ENCODE measurements at places on chromosomes 2 and 18.

GRCh38 chr2:219576505-219577388 lies 4.6 kb downstream of the INHA start:
- no peak for DNase-seq

- no peak for DNase-seq
Observed at GRCh38 chr2:28644760-28645159, 106.9 kb upstream of the PPP1CB start.

- DNase-seq = no peak
Observed at GRCh38 chr18:61982475-61982874, 89.7 kb upstream of the RNF152 start.

- DNase-seq = no peak
Observed at GRCh38 chr2:70659551-70659950, 105.9 kb upstream of the TGFA start.

- no peak for DNase-seq
Observed at GRCh38 chr18:732371-732770, 19.9 kb upstream of the ENOSF1 start.

DNA sequence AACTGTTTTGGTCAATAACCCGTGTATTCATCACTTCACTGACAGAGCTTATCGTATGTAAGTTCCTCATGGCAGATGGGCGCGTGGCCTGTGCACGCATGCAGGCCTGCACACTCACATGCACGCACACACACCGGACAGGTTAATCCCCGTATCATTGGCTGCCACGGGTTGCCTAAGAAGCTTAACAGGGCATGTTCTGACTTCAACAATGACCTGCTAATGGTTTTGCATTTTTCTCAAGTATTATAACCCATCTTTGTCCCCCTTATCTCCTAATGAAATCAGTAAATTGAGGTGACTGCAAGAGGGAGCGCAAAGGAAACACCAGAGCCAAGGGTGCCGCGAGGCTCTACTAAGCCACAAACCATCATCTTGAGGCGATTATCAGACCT lies 399.0 kb upstream of the ID2 start:
- no peak for DNase-seq

DNA sequence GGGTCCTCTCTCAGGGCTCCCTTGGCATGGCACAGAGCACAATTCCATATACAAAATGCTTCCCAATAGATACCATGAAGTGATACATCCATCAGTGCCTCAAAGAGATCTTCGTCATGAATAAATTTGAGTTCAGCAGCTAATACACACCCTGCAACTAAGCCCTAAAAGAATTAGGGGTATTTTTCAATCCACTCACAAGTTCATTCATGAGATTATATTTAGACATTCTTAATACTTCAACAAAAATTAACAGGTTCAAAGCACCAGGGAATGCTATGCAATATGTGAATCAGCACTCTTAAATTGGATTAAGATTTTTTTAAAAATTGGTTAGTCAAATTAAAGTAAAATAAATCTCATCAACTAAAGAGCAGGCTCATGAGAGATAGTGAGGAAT lies 79.7 kb downstream of the PID1 start:
- no peak for DNase-seq

DNA sequence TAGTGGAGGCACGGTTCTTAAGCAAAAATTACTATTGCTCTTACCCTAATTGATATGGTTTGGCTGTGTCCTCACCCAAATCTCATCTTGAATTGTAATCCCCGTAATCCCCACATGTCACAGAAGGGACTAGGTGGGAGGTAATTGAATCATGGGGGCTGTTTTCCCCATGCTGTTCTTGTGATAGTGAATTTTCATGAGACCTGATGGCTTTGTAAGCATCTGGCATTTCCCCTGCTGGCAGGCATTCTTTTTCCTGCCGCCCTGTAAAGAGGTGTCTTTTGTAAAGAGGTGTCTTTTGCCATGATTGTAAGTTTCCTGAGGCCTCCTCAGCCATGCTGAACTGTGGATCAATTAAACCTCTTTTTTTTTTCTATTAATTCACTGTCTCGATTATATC lies 1691.8 kb upstream of the SLC39A10 start:
- DNase-seq = no peak

DNA sequence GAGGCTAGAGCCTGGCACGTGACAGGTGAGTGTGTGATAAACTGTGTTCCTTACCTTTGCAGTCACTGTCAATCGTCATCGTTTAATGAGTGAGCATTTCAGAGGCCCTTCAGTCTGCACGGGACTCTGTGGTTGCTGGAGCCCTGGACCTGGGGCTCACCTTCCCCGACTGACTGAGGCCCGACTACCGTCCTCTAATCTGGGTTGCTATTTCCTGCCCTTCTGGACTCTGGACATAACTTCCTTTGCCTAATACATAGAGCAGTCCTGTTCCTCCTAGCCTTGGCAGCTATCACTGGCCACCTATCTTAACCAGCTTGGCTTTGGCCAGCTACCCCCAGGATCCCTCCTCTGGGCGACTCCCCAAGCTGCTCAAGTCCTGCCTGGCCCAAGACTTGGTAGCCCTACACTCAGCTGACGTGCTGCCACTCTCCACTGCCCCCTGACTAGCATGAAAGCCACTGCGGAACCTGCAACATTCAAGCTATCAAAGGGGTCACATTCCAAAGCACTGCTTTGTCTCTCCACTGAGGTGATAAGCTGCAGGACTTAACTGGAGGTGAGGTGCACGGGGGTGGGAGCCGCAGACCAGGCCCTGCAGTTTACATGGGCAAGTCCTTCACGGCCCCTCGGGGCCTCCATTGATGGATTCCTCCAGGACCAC lies 11.1 kb upstream of the RAB17 start:
- no peak for DNase-seq

- DNase-seq = no peak
Observed at GRCh38 chr2:43175020-43175441, 51.4 kb downstream of the ZFP36L2 start.

- DNase-seq = no peak
Observed at GRCh38 chr2:36322108-36322507, 33.5 kb upstream of the CRIM1 start.

- DNase-seq = no peak
Observed at GRCh38 chr2:180046776-180047175, 39.7 kb upstream of the CWC22 start.

GRCh38 chr2:75325594-75325993 lies 126.3 kb upstream of the TACR1 start:
- DNase-seq = no peak

- no peak for DNase-seq
Observed at GRCh38 chr18:70553245-70553935, 264.5 kb downstream of the SOCS6 start.

DNA sequence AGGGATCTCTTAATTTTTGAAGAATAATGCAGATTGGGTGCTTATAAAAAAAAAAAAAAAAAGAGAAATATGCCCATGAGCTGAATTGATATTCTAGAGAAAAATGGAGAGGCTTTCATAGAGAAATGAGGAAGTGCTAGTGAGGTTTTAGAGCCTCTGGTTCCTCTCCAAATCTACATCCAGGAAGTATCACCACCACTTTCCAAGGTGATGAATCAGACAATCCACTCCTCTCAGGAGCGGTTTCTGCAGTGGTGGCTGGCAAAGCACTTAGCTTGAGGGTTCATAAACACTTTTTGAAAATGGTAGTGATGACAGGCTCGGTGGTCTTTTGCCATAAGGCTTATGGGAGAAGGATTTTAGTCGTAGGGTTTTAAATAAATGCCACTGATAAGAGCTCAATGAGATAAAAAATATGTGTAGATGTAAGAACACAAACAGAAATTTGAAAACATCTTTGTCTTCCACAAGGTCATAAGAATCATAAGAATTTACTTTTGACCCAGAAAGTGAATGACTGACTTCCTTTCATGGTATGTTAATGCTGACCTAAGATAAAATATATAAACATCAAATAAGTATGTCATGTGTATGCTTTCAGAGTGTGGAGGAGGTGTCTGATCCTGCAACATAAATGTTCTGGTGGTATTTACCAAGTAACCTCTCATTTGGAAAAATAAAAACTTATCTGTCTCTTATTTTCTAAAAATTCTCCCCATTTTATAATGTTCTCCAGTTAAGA lies 42.1 kb upstream of the DSG1 start:
- no peak for DNase-seq

- no peak for DNase-seq
Observed at GRCh38 chr2:183243758-183244157, 119.5 kb downstream of the NUP35 start.

DNA sequence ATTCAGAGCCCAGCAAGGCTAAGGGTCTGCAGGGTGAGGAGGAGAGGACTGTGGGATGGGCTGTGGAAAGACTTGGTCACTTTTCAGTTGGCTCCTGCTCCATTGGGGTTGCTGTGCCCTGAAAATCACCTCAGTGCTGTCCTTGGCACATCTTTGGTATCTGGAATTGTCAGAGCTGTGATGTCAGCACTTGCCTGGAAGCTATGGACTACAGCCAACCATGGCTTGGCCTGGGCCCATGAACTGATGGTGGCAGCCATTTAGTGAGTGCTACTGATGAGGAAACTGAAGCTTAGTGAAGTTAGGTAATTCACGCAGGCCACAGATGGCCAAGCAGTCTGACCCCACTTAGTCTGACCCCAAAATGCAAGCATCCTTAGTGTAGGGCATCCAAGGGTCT lies 121.8 kb upstream of the SERPINE2 start:
- no peak for DNase-seq

DNA sequence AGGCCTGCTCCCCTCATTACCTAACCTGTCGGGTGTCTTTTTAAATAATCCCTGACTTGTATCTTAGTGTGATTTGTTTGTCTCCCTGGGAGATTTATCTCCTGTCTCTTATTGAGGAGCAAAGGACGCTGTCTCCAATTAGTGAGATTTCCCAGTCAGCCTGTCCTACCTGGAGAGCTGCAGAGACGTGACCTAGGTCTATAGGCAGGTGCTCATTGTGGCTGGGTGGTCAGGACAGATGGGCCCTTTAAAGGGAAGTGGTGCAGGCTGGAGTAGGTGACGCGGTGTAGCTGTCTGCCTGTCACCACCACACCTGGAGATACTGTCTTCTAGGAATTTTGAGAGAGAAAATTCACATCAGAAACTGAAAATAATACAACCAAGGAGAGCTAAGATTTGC lies 28.0 kb downstream of the PLB1 start:
- no peak for DNase-seq

DNA sequence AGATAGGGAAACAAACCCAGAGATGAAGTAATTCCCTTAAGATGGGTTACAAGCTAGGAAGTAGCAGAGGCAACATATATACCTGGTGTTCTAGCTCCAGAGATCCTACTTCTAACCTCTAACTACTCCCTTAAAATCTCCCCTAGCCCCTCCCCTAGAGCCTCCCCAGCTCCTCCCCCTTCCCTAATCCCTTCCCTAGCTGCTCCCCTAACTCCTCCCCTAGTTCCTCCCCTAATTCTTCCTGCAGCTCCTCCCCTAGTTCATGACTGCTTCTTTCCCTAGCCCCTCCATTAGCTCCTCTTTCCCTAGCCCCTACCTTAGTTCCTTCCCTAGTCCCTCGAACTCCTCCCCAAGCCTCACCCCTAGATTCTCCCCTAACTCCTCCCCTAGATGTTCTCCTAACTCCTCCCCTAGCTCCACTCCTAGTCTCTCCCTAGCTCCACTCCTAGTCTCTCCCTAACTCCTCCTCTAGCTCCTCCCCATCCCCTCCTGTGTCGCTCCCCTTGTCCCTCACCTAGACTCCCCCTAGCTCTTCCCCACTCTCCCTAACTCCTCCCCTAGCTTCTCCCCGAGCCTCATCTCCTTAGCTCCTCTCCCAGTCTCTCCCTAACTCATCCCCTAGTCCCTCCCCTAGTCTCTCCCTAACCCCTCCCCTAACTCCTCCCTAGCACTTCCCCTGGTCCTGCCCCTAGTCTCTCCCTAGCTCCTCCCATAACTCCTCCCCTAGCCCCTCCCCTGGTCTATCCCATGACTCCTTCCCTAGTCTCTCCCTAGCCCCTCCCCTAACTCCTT lies 108.9 kb downstream of the CD226 start:
- no peak for DNase-seq

All from activated T-cell treated with anti-CD3 and anti-CD28 coated beads, Interleukin-2, amount 50 U/mL, for 72 hours (primary cell).